ENCODE measurements at places on chromosomes 4 and X. TPM values are rescaled to one million over a fixed set of nuclear protein-coding genes. Genes with fewer than 3 reads are reported as not detected.

SORCS2 gene
- 16.4 TPM for total RNA-seq

COL4A6 gene
- not detected for total RNA-seq

DNA sequence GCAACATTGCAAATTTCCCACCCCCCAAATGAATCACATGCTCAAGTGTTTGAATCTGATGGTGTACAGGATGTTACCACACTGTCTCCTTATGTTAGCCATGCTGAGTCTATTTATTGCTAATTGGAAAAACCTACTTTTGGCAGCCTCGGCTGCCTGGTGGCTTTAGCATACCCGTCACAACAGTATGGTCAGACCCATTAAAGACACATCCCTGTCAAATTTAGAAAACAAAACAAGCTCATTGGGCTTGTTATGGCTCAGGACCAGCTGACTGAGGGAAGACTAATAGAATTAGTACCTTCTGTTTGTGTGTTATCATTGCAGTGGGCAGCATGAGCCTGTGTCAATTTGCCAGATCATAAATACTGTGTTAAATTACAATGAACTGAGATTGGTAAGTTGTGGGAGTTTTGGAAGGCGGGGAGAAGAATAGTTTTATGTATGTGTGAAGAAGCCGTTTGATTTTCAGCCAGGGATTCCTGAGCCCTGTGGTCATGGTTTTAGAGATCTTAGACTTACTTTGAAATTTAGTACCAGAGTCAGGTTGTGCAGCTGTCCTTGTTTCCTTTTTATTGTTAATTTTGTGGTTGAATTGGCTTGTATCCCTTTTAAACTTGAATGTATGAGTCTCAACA lies 66.8 kb downstream of the POLA1 start:
- DNase-seq = no peak

CTAG1B gene
- total RNA-seq = not detected

SLC25A6 gene
- 317 TPM for total RNA-seq

SH3BP2 gene
- total RNA-seq = 17.9 TPM

RNF175 gene
- not detected for total RNA-seq

DNA sequence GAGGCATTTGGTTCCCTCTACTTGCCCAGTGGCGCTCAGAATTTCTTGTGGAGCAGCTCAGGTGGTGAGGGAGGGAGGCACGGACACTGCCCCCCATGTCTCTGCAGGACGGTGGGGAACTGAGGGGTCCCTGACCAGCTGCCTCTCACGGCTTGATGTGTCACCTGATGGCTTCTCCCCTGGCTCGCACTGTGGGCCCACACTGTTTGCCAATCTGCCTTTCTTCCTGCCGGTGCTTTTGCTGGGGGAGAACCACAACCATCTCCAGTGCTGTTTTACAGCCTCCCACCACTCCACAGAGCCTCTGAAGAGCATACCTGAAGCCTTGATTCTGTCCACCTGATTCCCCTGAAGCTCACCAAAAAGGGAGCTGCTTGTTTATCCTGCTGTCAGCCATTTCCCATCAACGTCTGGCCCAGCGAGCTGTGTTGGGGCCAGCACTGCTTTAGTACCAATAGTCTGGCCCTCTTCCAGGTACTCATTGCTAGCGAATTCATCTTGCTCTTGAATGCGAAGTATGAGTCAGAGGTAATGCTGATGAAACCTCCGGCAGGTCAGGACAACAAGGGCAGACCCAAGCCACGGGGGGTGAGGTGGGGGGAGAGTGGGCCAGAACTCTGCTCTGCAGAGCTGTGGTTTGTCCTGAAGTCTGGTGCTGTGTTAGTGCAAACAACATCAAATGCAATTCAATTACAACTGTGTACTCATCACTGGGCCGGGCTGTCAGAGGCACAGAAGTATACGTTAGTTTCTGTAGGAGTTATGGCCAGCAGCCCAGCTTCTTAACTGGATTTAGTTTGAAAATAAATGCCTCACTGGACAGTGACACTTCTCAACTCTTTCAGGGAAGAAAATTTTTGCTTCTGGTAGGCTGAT lies 208.3 kb upstream of the JADE1 start:
- peak; percentile 84 for DNase-seq

DNA sequence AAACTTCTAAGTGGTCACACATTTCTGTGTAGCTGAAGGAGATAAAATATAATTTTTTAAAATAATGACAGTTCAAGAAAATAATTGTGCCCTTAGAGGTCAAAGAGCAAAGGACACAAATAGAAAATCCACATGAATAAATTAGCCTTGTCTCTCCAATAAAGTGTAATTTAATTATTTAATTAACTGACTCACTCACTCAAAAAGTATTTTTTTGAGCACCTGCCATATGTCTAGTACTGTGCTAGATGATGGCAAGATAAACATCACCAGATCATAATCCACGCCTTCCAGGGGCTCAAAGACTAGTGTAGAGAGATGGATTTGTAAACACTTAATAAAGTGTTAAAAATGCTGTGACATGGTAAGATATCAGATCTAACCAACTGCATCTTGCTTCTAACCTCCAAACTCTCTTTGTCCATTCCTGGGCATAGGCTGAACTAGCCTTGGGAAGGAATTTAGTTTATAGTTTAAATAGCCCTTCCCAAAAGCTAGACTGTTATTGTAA lies 112.5 kb downstream of the SCLT1 start:
- no peak for DNase-seq

DNA sequence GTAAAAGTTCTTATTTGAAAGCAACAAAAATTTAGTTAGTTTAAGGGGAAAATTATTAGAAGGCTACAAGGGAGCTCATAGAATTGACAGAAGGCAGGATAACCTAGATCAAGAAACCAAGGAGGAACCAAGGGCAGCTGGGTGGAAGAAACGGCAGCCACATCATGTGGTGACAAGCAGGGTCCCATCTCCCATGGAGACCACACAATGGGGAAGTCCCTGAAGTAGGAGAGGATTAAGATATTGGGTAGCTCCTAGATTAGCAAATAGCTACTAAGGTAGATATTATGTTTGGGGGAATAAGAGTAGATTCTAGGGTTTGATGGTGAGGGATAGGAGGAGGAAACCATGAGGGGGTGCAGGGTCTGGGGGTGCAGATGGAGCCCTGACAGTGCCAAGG lies 48.0 kb upstream of the TMEM154 start:
- DNase-seq = no peak

DNA sequence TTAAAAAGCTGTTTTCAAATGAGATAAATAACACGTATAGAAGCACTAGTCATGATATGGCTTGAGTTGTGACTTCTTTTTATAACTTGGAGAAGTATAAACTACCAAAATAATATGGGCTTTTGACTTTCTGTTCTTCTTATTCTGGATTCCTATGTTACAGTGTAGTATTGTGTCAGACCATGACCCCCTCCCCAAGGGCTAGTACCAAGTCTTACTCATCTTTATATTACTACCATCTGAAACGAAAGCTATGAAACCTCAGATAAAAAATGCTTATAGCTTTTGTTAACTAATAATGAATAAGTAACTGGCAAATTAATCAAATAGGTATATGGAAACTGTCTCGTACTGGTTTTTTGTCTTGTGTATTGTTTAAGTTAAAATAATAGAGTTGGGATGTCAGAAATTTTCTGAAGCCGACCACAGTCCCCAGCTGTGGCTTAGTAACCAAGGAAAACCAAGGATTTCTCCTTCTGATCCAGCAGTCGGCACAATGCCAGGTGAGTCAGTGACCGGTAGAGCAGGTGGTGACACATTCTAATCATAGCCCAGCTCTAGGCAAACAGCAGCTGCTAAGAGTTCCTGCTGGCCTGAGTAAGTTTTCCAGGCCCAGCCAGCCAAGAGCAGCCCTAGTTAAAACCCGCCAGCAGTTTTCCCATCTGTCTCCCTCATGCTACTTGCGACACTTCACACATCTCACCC lies 163.3 kb upstream of the PRDX4 start:
- peak; percentile 67 for DNase-seq

FRG2 gene
- total RNA-seq = not detected

DNA sequence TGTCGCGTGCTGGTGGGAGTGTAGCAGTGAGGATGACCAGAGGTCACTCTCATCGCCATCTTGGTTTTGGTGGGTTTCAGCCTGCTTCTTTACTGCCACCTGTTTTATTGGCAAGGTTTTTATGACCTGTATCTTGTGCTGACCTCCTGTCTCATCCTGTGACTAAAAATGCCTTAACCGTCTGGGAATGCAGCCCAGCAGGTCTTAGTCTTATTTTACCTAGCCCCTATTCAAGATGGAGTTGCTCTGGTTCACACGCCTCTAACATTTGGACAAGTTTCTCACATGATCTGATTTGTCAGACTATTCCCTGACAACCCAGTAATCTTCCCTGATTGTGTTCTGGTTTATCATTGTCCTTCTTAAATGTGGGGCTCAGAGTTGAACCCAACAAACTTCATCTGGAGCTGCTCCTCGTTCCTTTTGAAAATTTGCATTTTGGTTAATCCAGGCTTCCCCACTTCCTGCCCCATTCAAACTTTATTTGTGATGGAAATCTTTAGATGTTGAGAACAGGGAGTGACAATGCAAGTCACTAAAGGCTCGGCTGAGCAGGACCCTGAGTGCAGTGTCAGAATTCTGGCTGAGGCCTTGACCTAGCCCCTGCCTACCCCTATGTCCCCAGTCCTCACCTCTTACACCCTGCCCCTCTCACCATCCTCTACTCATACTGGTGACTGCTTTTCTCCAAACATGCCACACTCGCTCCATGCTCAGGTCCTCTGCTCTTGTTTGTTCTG lies 226.8 kb downstream of the STIM2 start:
- no peak for DNase-seq

DNA sequence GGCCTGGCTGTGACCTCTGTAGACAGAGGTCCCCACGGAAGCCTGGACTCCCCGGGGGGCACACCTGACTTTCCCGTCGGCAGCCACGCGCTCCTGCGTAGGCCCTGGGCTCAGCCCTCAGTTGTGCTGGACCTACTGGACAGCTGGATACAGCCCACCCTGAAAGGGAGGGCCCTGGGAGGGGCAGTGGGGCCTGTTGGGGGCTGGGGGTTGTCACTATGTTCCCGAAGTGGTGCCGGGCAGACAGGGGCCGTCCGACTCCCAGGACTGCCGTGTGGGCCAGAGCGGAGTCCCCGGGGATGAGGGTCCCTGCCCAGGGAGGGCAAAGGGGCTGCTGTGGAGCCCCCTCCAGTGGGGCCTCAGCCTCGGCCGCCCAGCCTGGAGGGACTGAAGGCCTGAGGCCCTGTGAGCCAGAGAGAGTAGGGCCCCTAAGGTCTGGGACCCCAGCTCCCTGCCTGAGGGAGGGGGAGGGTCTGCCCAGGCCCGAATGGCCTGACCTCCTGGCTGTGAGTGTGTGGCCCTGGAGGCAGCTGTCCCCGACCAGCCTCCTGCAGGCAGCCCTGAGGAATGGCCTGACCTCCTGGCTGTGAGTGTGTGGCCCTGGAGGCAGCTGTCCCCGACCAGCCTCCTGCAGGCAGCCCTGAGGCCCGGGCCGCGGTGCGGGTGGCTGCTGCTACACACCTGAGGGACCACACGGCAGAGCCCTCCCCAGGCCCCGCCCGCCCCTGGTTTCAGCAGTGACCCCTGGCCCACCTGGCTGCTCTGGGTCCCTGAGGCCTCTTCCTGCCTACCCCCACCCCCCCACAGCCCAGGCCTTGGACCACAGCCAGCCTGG lies 25.8 kb downstream of the FGFRL1 start:
- DNase-seq = no peak

LNX1 gene
- total RNA-seq = 13.2 TPM

- no peak for DNase-seq
Measured at GRCh38 chr4:115749404-115749803, 636.0 kb upstream of the NDST4 start.

GRCh38 chr4:13529128-13529919 lies 15.0 kb downstream of the NKX3-2 start:
- no peak for DNase-seq

GRCh38 chrX:16931371-16931770 lies 15.1 kb upstream of the REPS2 start:
- no peak for DNase-seq

PLK4 gene
- 13.5 TPM for total RNA-seq

PDE5A gene
- 2.5 TPM for total RNA-seq

DNA sequence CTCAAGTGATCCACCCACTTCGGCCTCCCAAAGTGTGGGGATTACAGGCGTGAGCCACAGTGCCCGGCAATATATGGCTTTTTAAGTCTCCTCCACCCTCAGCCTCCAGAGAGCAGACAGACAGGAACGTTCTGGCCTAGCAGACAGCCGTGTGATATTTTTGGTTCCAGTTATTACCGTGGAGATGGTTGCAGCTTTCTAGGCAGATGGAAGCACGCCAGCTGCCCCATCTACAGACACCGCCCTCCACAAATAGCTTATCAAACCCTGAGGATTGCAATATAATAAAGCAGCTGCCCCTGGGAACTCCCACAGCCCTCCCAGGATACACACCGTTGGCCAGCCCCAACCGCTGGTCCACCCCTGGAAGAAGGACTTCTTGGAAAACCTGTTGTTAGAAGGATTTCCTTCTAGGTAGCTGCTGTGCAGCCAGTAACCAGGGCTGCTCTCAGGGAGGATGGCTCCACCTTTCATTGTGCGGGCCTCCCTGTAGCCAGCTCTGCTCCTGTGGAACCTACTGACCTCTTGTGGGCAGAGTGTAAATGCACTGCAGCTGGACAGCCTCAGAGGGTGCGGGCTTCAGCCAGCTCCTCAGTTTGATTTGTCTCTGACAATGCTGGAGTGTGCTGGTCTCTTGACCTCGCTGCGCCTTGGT lies 44.0 kb downstream of the SLC25A5 start:
- DNase-seq = peak; percentile 50

DNA sequence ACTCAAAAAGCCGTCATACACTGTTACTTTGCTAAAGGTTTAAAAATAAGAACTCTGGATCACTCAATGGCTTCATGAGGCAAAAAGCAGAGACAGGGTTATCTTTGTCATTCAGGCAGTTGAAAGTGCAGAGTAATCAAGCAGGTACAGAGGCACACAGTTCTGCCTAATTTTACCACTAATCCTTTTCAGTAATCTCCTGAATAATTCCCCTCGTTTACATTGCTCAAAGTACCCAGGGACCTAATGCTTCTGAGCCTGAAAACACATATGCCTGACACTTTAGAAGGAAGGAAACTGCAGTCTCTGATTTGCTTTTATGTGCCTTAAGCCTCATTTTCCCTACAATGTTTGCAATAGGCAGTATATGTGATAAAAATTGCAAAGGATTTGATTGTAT lies 71.4 kb upstream of the TRAM1L1 start:
- DNase-seq = no peak

GRCh38 chrX:111837197-111837596 lies 38.8 kb upstream of the TRPC5OS start:
- no peak for DNase-seq

NDP gene
- not detected for total RNA-seq

DNA sequence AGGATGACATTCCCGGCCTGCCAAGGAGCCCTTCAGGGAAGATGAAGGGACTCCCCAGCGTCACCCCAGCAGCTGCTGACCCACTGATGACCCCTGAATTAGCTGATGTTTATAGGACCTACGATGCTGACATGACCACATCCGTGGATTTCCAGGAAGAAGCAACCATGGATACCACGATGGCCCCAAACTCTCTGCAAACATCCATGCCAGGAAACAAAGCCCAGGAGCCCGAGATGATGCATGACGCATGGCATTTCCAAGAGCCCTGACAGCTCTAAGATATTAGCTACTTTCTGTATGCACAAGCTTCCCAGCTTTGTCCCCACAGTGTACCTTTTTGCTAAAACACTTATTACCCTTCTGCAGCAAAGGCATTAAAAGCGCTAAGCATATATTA lies 14.4 kb downstream of the AMBN start:
- DNase-seq = no peak

- no peak for DNase-seq
Measured at GRCh38 chrX:69076088-69076487, 89.2 kb downstream of the PJA1 start.

ARR3 gene
- total RNA-seq = not detected

Data from Caki2 (cell line).